ENCODE measurements at places on chromosomes 5 and 9.

GRCh38 chr5:110179321-110179720 is 489.6 kb downstream of the MAN2A1 start:
- no peak for DNase-seq

DNA sequence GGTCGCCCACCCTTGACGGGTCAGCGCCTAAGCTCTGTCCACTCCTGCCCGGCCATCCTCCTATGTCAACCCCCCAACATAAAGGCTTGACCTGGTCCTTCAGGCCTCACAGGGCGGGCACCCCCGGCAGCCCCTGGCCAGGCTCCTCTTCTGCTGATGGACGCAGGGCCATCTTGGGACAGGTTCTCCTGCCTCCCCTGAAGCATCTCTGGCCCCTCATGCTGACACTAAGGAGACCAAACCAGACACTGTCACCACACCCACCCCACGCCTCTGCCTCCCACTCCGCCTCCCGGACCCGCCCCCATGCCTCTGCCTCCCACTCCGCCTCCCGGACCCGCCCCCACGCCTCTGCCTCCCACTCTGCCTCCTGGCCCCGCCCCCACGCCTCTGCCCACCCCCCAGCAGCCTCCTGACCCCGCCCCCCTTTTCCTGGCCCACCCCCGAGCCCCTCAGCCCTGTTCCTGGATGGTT is 6.8 kb downstream of the OBP2A start:
- DNase-seq: no peak

DNA sequence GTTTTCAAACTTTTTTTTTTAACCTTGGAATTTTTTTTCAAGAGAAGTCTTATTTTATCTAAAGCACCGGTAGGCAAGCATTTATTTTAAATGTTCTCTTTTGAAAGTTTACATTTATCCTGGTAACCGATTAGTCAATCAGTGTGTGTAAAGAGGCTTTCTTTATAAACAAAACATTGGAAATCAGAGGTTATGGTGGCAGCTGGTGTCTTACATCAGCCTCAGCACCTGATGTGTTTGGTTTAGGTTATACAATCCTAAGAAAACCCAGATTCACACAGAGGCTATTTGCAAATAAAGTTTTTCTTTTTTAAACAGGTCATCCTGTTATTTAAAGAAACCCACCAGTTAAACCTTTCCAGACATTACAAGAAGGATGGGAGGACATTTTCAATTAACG is 173.3 kb upstream of the GDNF start:
- DNase-seq: no peak

DNA sequence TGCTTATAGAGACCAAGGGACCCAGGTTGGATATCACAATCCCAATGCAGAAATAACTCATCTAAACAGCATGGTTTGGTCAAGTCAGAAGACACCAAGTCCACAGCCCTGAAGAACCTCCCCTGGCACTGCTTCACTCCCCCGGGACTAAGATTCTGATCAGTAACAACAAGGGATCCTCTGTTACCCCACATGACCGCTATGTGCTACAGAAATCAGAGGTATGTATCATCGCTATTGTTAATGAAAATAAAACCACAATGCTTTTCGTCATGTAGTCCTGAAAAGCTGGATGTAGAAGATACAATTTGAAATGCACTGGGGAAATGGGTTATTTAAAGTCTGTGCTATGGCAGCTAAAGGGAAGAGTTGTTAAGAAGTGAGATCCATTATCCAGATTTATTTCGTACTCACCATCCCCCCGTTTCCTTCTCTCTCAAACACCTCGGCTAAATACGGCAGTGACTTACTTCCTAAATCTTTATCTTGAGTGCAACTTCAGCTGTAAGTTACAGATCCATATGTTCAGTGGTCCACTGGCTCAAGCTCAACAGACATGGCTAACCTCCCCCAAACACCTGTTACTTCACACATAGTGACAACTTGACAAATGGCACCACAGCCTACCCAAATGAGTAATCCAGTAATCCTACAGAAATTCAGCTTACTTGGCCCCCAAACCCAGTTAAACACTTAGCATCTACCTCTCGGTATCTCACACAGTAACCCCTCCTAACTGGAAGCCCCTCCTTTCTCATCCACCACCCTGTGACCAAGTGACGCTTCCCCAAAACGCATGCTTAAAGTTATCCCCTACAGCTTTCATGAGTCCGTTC is 129.2 kb downstream of the MYO10 start:
- no peak for DNase-seq

DNA sequence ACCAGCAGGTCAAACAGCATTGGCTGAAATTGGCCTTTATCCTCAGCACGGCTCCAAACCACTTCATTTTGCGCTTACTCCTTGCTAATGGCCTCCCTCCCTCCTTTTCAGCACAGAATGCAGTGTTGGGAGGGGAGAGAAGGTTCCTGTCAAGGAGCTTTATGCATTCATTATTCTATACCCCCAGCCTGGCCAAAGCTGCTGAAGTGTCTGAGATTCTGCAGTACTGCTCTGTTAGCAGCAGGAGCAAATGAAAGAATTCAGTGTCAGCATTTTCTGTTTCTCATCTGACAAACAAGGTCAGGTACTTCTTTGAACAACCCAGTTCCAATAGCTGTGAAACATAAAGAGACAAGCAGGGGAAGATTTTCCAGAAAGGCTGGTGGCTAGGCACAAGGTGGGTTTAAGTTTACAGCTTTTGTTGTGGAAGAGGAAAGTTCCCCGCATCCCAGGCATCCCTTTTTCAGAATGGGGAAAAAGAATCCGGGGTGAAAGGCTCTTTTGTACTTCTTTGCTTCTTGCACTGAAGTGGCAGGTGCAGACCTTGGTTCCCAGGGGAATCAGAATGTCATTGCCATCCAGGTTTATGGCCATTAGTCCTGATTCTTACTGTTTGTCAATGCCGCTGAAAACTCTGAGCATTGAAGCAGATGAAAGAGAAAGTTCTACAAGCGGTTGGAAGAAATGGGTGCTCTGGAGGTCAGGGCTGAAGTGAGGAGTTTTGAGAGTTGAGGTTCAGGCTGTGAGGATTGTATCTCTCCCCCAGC is 109.3 kb upstream of the APC start:
- no peak for DNase-seq

DNA sequence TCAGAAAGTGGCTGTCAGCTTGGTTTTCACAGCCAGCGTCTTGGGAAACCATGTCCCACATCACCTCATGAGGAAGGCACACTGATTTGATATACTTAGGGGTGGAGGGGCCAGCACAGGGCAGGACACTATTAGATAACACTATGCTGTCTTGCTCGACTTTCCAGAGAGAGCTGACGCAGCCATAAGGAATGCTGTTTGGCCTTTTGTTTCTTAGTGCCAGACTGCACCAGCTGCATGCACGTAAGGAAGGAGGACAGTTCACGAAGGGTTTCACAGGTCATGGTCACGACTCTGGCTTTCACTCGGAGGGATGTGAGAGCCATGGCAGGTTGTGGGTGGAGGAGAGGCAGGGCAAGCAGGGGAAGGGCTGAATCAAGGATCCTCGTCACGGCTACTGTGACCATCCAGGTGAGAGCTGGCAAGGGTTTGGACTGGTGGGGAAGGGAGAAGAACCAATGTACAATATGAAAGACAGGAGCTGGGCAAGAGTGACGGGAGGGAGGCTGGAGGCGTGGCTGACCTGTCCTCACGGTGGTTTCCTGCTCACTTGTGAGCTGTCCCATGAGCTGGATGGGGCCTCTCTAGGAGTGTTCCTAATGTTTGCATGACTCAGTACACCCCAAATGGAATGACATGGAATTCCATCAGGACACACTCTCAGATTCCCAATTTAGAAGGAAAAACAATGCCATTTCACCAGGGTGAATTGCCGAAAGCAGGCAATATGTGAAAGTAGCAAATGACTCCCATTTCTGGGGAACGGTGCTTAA is 61.7 kb downstream of the OTULIN start:
- no peak for DNase-seq

DNA sequence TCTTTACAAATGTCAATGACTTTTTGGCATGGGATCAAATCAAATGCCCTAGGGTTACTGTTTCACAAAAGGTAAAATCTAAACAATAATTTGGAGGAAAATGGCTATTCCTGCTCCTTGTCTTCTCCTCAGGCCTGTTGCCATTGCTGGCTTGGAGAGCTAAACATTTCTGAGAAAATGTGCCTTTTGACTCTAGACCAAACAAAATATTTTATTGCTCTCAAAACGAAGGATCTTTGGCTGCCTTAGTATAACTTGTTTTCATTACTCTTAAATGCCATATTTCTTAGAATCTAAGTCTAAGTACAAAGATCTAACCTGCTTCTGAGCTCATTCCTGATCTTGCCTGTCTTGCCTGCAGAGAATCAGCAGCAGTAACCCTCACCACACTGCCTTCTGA is 116.6 kb downstream of the MUSK start:
- DNase-seq: no peak

DNA sequence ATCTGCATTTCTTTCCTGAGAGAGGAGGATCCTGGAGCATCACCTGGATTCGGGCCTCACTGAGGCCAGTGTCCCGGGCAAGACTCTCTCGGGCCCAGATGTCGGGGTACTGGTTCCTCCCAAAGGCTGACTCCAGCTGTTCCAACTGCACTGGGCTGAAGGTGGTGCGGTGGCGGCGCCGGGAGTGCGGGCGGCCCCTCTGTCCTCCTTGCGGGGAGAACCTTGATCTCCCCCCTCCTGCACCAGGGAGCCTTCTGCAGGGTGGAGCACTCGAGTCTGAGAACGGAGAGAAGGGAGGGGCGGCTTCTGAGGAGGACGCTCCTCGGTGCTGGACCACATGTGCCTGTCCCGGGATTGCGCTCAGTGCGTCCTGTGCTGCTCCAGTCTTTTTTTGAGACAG is 2.0 kb downstream of the PROP1 start:
- no peak for DNase-seq

- no peak for DNase-seq
Measured at GRCh38 chr5:158170060-158170459, 311.1 kb upstream of the CLINT1 start.

- DNase-seq: no peak
Measured at GRCh38 chr9:86408121-86408520, 53.9 kb upstream of the TUT7 start.

GRCh38 chr9:37927601-37928551 is 23.9 kb upstream of the SLC25A51 start:
- no peak for DNase-seq

GRCh38 chr5:151570058-151570457 is 21.1 kb downstream of the FAT2 start:
- DNase-seq: no peak

GRCh38 chr9:107018861-107019545 is 156.0 kb downstream of the ZNF462 start:
- no peak for DNase-seq

DNA sequence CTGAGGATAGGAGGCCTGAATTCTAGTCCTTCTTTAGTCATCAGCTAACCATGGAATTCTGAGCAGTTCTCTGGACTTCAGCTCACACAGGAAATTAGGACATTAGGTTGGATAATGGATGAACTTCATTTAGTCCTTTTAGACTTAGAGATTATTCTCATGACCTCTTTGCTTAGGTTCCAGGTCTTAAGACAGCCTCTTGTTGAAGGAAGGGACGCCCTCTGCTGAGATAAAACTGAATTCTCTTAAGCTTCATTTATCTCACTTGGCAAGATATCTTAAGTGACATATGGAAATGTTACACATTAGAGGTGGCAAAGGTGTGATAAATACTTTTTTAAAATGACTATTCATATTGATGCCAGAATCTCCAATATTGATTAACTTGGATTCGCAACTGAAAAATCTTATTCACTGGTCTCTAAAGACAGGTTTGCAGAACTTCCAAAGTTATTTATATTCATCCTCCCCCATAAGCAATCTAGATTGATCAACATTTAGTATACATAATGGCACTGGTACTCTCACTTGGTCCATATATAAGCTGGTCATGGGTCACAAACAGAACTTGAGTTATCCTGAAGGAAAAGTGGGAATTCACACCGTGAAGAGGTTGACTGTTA is 16.9 kb upstream of the ZNF366 start:
- DNase-seq: no peak

- no peak for DNase-seq
Measured at GRCh38 chr9:129597355-129598088, 23.4 kb downstream of the C9orf50 start.

DNA sequence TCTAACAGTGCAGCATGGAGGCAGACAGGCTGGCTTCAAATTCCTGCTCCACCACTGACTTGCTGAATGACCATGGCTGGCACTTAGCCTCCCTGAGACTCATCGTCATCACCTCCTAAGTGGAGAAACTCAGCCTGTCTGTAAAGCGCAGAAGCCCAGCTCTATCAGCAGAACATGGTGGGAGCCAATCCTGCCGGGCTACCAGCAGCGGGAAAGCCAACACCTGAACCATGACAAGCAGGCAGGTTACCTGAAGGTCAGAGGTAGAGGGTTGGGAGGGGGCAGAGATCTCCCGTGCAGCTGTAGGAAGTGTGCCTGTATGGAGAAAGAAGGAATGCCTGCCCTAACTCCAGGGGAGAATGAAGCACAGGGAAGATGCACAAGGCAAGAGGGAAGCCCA is 72.6 kb upstream of the LRRTM2 start:
- no peak for DNase-seq

GRCh38 chr5:69502767-69503488 is 10.3 kb downstream of the OCLN start:
- DNase-seq: no peak

GRCh38 chr5:134507452-134507851 is 18.0 kb upstream of the JADE2 start:
- DNase-seq: no peak

DNA sequence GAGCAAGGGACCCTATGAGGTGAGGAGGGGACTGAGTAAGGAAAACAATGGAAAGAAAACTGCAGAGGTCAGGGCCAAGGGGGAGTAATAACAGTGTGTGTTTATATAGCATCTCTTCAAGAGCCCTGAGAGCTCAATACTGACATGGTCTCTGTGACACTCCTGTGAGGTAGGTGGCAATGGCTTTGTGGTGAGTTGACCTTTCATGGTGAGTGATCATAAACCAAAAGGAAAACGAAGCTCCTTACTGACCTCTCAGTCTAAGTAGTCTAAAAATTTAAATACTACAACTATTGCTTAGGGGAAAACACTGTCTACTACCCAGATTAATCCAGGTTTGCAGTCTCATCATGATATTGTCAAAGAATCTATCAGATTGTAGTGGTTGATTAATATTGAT is 130.9 kb downstream of the SNCAIP start:
- no peak for DNase-seq

- no peak for DNase-seq
Measured at GRCh38 chr9:117354244-117354847, 60.5 kb downstream of the ASTN2 start.

GRCh38 chr5:54113060-54113459 is 197.3 kb downstream of the ARL15 start:
- no peak for DNase-seq

DNA sequence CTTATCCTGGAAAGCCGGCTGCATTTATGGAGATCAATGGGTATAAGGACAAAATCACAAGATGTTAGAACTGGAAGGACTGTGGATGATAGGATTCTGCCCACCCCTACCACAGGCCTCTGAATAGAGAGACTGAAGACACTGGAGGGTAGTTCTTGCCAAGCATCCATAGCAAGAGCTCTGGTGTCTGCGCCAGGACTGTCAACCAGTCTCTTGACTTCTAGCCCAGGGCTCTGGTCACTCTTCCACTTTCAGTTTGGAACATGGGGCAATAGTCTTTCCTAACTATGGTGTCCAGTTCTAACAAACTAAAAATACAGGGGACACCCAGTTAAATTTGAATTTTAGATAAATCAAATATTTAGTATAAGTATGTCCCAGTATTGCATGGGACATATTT is 23.4 kb downstream of the LARP1 start:
- DNase-seq: no peak

- no peak for DNase-seq
Measured at GRCh38 chr9:14309403-14309802, 4.5 kb downstream of the NFIB start.

Measured in activated T-helper 2 cell treated with anti-CD3 and anti-CD28 coated beads, Interferon-gamma antibody, Interleukin-2, Interleukin-4, amounts not matched to agents 10 μg/mL and 5 μg/mL and 100 μg/mL, durations not matched to agents 14 hours and 24 hours and 36 hours (primary cell).